ENCODE measurements at places on chromosomes 7 and 10. TPM values are rescaled to one million over a fixed set of nuclear protein-coding genes. Genes with fewer than 3 reads are reported as not detected.

Gene PON1
- not detected for total RNA-seq

Gene GIGYF1
- 4.0 TPM for total RNA-seq

Gene WNT8B
- total RNA-seq: not detected

Gene TWIST1
- 24.0 TPM for total RNA-seq

Gene SDHAF3
- total RNA-seq: 24.5 TPM

Gene MLXIPL
- 0.07 TPM for total RNA-seq

Gene FAM25G
- not detected for total RNA-seq

Gene SPDYE2
- not detected for total RNA-seq

Gene MMD2
- not detected for total RNA-seq

Gene FAM24B
- total RNA-seq: 2.2 TPM

- peak; percentile 13 for DNase-seq
These were observed 186.8 kb downstream of the USP6NL start for GRCh38 chr10:11424456-11425295.

- no peak for DNase-seq
These were observed 45.4 kb downstream of the HSPA12A start for GRCh38 chr10:116696919-116697318.

DNA sequence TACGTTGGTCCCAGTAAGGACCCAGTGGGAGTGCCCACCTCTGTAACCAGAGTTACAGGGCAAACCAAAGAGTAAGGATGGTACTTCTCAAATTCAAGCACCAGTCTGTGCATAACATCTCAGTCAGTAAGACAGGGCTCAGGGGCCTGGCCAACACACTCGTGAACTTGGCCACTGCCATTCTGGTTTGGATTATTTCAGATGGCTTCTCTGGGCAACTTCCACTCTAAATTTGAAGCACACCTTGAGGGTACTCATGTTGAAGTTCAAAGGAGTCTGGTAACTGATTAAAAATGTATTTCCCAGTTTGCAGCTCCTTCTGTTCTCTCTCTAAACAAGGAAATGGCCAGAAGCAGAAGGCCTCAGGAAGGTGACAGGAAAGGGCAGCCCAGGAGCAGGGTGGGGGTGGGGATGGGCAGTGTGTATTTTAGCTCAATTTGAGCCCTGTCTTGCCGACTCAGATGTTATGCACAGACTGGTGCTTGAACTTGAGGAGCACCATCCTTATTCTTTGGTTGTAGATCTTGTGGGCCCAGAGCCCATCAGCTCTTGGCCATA is 107.3 kb upstream of the GLI3 start:
- no peak for DNase-seq

DNA sequence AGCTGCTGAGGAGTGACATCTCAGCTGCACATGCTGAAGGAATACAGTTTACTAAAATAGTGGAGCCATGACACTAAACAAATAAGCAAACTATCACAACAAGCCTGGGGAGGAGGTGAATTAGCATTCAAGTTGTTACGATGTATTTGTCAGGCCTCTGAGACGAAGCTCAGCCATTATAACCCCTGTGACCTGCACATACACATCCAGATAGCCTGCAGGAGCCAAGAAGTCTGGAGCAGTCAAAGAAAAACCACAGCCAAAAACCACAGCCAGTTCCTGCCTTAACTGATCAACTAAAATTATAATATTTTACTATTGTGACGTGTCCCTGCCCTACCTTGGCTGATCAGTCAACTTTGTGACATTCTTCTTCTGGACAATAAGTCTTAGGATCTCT is 68.6 kb downstream of the NSUN6 start:
- peak; percentile 80 for DNase-seq

DNA sequence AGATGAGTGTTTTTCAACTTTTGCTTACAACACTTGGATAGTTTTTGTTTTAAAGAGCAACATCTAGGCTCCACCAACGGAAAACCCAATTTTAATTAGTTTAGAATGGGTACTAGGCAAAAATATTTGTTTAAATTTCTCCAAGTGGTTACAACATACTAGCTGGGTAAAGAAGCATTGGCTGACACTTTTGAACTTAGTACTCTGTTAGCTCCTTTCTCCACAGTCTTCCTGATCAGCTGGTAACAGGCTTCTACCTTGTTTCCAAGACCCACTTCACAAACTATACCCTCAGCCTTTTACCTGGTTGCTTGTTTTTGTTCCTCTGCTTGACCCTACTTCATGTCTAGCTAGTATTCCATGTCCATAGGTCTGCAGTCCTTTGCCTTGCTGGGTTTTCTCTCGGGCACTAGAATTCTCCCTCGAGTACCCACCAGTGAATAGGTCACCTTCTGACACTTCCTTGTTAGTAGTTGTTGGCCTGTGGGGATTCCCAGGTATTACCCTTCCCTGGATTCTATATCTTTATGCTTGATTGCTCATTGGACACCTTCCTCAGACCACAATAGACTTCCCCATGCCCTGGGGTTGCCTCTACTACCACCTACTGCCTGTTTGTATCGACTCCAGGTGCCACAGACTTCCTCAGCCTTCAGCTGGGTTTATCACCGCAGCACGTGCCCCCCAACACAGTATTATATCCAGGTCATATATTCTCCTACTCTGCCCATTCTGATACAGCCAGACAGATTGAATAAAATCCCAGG is 42.0 kb downstream of the PRPS1L1 start:
- DNase-seq: no peak

DNA sequence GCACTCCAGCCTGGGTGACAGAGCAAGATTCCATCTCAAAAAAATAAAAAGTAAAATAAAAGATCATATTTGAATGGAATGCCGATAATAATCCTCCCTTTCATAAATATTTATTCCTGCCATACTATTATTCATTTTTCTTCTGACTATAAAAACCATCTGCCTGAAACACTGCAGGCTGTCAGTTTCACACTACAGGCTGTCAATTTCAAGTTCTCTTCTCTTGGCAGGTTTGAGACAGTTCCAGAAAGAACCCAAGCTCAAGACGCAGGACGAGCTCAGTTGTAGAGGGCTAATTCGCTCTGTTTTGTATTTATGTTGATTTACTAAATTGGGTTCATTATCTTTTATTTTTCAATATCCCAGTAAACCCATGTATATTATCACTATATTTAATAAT is 18.2 kb upstream of the AGBL3 start:
- DNase-seq: no peak

DNA sequence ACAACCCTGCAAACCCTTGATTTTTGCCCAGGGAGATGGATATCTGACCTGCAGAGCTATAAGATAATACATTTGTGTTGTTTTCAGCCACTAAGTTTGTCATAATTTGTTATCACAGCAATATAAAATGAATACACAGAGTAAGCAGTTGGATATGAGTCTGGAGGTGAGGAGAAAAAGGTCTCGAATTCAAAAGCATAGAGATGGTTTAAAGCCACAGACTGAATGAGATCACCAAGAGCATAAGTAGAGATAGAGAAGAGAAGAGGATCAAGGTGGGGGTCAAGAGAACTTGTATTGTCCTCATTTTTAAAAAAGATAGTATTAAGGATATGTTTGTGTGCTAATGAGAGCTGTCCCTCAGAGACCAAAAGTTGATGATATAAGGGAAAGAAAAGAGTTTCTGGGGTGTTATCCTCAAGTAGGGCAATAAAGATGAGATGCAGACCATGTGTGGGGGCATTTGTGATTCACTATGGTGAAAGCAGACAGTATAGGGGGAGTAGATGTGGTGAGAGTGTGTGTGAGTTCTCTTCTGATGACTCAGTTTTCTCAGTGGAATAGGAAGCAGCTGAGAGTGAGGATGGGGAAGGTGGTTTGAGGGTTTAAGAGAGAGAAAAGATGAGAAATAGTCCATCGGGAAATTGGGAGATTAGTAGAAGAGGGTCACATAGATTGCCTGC is 25.8 kb upstream of the PCGF5 start:
- DNase-seq: peak; percentile 64

GRCh38 chr7:157791261-157791660 is 454.5 kb downstream of the DNAJB6 start:
- DNase-seq: no peak

- no peak for DNase-seq
These were observed 100.2 kb downstream of the SVIL start for GRCh38 chr10:29534590-29534989.

DNA sequence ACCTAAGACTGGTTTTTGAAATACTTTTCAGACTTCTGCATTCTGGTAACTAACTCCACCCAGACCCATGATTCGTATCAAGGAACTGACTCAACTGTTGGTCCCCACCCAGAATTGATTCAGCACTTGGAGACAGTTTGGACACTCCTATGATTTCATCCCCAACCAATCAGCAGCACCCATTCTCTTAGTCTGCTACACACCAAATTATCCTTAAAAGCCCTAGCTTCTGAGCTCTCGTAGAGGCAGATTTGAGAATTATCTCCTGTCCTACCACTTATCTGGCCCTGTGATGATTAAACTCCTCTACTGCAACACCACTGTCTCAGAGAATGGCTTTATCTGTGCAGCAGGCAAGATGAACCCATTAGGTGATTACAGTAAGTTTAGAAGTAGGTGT is 7.7 kb upstream of the GSTO1 start:
- DNase-seq: peak; percentile 10

DNA sequence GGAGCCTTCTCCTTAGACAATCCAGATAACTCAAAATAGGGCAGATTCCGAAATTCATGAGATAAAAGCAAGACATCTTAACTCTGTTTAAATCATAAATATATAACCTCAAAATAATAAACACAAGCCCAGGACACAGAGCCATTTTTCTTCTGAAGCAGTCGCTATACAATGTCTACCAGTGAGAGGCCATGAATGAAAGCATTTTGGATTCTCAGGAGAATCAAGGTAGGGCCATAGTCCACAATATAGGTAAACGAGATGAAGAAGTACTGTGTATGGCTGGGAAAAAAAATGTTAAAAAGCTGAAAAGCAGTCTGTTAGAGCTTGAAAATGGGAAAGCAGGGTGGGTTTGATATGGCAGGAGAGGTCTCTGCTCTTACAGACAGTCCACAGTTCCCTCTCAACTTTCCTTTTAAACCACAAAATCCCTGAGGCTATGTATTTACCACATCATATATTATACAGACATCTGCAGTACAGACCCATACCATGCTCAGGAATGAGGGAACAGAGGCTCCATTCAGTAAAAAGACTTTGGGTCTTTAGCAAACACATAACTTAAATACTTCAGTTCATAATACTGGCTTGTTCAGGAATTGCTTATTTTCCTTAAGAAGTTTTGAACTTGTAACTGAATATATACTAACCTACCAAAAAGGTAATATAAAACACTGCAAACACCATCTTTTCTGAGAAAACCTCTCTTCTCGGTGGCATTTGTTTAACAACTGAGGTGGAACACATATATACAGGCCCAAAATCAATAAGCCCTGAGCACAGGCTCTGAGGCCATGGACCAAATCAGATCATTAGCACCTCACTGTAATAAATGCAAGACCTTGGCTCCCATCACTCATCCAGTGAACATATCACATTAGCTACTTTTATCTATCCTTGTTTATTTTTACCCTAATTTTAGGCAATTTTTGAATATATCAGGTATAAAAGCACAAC is 109.3 kb downstream of the SORBS1 start:
- DNase-seq: no peak

- no peak for DNase-seq
These were observed 20.7 kb downstream of the MDFIC start for GRCh38 chr7:114942446-114943175.

GRCh38 chr7:25084821-25085220 is 40.2 kb downstream of the CYCS start:
- no peak for DNase-seq

DNA sequence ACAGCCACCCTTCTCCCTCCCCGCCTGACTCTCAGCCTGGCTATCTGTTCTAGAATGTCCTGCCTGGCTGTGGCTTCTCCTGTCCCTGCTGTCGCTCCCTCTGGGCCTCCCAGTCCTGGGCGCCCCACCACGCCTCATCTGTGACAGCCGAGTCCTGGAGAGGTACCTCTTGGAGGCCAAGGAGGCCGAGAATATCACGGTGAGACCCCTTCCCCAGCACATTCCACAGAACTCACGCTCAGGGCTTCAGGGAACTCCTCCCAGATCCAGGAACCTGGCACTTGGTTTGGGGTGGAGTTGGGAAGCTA is 1.2 kb downstream of the EPO start:
- DNase-seq: no peak

DNA sequence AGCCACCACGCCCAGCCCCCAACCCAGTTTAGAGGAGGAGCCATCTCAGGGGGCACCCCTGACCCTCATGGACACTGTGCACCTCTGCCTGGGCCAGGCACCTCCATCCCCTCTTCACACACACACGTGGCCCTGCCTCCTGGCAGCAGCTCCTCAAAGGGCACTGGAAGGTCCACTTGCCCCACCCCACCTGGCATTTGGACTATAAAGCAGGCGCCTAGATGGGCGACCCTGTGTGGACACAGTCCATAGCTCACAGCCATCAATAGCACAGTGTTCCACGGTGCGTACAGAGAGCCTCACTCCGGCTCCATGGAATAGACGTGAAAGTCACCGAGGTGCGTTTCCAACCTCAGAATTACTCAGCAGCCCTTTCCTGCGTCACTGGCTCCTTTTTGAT is 41.0 kb downstream of the FKBP6 start:
- no peak for DNase-seq

DNA sequence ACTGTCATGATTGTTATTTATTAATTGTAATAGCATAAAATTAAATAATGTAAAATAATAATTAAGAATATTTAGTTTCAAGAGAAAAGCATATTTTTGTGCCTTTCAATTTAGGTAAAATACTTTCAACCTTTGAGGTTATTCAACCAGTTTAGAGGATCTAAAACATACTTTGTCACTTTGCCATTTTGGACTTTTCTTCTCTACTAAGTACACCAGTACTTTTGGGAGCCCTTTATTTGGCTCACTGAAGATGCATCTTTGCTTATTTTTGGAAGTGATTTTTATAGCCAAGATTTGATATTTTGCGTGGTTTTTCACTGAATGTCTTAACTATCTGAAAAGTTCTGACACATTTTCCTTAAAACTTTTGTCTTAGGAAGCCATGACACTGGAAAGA is 860.5 kb downstream of the SORCS1 start:
- DNase-seq: no peak

DNA sequence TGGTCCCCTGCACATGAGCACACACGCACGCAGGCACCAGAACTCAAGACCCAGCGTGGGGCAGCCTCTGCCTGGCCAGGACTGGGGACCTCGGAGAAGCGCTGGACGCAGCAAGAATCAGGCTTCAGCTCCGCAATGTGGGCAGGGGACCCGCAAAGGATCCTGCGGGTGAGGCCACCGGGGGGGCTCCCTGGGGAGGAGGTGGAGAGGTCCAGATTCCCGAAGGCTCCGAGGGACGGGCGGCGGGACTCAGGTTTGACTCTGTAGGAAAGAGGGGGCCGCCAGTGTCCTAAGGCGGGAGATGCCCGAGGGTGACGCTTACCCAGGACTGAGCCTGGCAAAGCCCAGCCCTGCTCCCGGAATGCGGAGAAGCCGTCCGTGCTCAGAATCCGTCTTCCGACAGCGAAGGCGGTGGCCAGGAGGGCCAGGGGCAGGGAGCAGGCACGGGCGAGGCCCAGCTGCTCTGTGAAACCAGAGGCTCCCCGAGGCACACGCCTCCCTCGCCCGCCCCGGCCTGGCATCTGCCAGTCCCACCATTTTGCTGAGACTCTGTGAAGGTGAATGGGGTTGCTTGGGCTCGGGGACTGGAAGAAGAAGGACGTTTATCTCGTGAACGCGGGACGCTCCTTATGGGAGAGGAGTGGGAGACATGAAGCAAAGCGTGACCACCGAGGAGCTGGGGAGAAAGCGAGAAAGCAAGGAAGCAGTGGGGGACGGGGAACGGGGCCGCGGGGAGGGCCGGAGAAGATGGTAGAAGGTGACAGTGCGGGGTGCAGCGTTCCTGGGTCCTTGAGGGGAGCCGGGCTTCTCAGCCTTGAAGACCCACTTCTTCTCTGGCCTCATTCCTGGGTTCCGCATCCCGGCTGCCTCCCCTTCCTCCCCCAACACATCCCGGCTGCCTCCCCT is 489.2 kb downstream of the PTPRN2 start:
- no peak for DNase-seq

- DNase-seq: no peak
These were observed 178.6 kb downstream of the CXCL12 start for GRCh38 chr10:44206127-44206818.

Measured in M059J (cell line).